CD4-positive, alpha-beta T cell treated with Interleukin-6 at 100 ng/mL for 8 hours (primary cell): ENCODE measurements at places on chromosomes 16 and 17.

- DNase-seq: no peak
Observed at GRCh38 chr16:65196420-65197075, 74.7 kb upstream of the CDH11 start.

GRCh38 chr16:20744922-20745440 is 3.4 kb upstream of the THUMPD1 start:
- no peak for DNase-seq

GRCh38 chr17:2420176-2420575 is 19.3 kb upstream of the MNT start:
- no peak for DNase-seq

DNA sequence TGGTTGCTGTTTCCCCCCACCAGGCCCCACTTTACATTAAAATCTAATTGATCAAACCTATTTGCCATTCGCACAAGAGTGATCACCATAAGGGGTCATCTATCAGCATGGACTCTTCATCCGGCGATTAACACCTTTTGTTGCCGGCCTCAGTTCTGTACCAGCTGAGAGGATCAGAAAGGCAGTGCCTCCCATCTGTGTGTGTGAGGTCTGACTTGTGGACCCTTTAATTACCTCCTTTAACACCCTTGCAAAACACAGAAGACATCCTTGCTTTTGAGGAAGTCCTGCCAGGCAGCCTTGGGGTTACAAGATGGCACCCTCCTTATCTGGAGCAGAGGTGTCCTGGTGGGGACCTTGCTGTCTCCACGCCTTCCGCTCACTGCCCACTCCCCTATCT is 77.2 kb upstream of the IRX3 start:
- DNase-seq: no peak

DNA sequence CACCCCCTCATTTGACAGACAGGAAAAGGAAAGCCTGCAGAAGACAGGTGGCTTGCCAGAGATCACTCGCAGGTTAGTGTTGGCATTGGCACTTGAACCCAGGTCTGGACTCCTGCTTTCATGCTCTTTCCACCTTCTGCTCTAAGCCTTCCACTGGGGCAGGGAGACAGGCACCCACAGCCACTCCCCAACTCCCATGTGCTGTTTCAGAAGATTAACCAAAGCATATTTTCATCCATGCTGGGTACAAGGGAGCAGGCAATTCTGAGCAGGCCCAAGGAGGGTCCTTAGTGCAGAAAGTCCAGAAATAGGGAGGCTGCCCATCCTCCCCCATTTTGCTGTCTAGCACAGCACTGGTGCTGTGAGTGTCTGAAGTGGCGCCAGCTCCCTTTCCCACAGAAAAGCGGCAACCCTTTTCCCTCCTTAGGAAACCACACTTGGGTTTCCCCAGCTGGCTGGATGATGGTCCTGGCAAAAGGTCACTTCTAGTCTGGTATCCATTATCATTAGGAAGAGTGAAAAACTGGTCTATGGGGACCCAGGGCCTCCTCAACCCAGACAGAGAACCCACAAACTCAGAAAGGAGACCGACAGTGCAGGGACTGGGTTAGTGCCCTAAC is 2.0 kb upstream of the CAVIN1 start:
- DNase-seq: no peak
